ENCODE measurements at places on chromosomes 3 and 15.

GRCh38 chr3:154728285-154728684, 298.3 kb upstream of the GPR149 start:
- no peak for DNase-seq

DNA sequence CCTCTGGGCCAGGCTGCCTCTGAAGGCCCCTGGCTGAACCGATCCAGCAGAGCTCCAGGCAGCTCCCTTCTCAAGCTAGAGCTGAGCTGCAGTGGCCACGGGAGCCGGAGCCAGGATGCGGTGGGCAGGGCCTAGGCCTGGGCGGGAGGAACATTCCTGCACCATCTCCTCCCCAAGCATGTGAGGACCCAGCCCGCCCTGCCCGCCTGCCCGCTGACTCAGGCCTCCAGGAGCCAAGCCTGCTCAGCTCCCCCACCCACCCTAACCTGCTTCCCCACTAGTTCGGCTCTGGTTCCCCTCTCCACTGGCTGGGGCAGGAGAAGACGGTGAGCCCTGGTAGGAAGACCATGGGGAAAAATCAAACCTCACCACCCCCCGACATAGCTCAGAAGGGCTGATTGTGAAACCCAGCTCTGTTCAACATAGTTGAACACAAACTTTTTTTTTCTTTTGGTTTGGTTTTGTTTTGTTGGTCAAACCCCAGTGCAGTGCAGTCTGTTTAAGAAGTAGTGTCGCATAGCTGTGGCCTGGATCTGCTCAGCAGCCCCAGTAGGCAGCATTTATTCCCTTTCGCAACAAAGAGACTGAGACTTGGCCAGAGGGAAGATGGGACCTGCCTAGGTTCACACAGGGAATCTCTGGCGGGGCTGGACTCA, 13.5 kb downstream of the SNX33 start:
- no peak for DNase-seq

- no peak for DNase-seq
Observed at GRCh38 chr3:152113992-152114651, 154.6 kb upstream of the MBNL1 start.

GRCh38 chr3:12869035-12869621, 27.8 kb upstream of the RPL32 start:
- peak; percentile 46 for DNase-seq

DNA sequence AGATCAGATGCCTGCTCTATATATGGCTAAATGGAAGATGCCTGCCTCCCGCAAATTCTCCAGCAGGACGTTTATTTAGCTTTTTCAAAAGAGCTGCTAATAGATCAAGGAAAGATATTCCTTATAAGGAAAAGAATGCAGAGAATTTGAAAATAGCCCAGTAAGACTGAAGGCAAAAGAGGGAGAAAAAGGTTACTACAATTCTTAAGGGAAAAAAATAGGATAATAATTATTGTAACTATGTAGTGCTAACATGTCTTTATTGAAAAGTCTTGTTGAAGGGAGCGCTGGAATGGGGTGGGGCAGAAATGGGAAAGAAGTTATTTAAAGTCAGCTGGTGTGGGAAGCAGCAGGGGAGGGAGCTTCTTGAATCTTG, 2.9 kb downstream of the TPM1 start:
- DNase-seq: no peak

- DNase-seq: no peak
Observed at GRCh38 chr3:120640231-120640630, 41.8 kb downstream of the HGD start.

- DNase-seq: peak; percentile 34
Observed at GRCh38 chr3:37163262-37164015, 10.9 kb downstream of the LRRFIP2 start.

DNA sequence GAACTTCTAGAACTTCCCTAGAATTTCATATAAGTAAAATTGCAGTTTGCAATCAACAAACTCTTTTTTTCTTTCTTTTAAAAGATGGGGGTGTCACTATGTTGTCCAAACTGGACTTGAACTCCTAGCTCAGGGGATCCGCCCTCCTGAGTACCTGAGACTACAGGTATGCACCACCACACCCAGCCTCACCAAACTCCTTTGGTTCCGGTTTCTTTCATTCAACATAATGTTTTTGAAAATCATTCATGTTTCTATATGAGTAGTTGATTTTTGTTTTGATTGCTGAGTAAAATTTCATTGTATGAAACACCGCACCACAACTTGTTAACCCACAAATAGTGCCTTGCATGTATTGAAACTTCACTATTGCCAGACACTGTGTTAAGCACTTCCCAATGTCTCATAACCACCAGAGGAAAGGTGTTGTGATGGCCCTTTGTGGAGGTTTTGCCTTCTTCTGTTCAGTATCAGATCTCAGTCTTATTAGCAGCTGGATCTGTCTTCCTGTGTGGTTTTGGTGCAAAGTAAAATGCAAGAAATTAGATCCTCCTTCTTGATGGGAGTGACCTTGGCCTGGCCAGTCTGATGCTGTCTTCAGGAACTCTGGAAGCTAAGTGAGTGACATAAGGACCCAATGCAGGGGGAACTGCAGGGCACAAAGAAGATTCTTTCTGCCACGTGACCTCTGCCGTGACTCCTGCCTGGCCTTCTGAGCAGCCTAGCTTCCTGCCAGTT, 78.8 kb upstream of the UBE2E1 start:
- DNase-seq: no peak

- no peak for DNase-seq
Observed at GRCh38 chr3:17967111-17967510, 224.7 kb upstream of the TBC1D5 start.

DNA sequence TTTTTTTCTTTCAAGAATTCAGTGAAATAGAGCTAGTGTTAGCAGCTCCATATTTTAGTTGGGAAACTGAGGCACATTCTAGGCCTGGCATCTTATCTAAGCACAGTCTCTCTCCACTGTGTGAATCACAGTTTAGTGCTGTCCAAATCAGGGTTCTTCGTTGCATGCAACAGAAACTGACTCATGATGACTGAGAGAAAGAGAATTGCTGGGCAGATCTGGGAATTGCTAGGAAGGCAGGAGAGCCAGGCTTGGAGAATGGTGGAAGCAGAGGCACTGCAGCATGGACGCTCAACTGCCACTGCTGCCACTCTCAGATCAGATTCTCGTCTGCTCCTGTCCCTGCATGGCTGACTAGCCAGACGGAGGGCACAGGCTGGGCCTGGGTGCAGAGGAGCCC, 40.7 kb upstream of the CHST2 start:
- DNase-seq: no peak

DNA sequence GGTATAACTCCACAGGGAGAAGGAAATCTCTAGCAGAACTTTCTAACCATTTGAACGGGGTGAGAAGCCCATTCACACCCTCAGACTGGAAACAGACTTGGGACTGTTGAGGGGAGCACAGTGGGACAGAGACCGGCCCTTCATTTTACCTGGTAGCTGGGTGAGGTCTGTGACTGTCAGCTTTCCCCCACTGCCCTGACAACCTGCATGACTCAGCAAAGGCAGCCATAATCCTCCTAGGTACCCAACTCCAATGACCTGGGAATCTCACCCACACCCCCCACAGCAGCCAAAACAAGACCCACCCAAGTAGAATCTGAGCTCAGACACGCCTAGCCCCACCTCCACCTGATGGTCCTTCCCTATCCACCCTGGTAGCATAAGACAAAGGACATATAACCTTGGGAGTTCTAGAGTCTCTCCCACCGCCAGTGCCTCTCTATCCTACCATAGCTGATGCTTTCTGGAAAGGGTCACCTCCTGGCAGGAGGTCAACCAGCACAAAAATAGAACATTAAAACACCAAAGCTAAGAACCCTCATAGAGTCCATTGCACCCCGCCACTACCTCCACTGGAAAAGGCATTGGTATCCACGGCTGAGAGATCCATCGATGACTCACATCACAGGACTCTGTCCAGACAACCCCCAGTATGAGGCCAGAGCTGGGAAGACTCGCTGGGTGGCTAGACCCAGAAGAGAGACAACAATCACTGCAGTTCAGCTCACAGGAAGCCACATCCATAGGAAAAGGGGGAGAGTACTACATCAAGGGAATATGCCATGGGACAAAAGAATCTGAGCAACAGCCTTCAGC, 28.0 kb downstream of the SENP7 start:
- DNase-seq: no peak

GRCh38 chr3:47034868-47035489, 55.5 kb downstream of the NBEAL2 start:
- DNase-seq: no peak

- no peak for DNase-seq
Observed at GRCh38 chr3:108008931-108009639, 81.7 kb downstream of the CD47 start.

DNA sequence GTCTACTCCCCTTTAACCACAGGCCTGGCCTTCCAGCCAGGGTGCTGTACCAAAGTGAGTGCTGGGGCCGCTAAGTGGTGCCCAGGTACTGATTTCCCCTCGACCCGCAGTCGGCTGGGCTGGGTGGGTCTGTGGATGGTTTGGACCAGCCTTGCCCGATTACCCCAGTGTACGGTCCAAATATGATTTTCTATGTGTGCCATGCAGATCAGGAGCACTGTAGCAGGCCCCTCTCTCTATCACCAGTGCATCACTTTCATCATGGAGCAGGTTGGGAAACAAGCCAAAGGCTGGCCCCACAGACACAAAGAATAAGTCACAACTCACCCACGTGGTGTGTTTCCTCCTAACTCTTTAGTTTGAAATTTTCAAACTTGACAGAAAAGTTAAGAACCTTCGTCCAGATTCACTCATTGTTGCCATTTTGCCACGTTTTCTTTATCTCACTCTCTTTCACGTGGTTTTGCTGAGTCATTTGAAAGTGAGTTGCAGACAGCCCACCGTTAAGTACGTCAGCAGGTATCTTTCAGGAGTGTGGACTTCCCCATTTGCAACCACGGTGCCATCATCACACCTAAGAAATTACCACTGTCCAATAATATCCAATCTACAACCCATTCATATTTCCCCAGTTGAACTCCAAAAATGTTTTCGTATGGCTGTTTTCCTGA, 37.0 kb downstream of the ZNF710 start:
- DNase-seq: peak; percentile 47

- peak; percentile 73 for DNase-seq
Observed at GRCh38 chr3:194344012-194344411, 7.1 kb downstream of the CPN2 start.

DNA sequence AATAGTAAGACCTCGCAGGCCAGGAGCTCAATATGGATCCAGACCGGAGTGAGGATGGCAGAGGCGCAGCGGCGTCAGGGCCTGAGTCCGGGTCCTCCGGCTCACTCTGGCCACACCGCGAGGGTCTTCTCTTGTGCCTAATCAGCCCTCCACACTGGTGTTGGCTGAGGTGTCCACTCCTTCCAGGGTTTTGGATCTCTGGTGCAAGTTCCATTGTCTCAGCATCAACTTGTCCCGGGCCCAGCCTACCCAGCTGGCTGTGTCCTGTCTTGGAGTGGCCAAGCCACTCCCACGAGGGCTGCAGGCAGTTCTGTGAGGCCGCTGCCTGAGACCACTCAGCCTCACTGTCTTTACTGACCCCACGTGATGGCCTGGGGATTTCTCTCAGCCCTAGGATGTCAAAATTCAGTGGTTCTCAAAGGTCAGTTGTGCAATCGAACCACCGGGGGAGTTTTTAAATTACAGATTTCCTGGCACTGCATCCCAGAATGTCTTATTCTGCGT, 12.6 kb upstream of the GOLGA6L7 start:
- no peak for DNase-seq

DNA sequence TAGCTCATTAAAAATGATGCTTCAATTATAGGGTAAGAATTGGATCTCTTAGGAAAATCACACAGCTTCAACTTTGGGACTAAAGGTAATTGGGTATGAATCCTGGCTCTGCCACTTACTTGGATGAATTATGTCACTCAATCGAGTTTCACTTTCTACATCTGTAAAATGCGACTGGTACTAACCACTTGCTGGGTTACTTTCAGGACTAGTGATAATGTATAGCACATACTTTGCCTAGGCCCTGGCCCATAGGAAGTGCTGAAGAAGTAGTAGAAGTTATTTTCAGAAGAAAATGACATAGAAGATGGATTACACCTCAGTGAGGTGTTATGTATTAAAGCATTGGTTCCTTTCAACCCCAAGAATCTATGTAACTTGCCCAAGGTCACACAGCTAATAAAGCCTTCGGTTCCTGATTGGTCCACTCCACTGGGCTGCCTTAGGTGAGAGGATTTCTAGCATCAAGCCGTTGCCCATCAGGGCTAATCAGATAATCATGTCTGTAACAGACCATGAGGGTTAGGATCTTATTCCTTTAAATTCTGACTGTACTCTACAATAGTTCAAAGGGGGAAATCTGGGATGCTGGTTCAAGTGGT, 29.4 kb upstream of the AP4E1 start:
- peak; percentile 38 for DNase-seq

GRCh38 chr3:181899702-181900101, 188.0 kb downstream of the SOX2 start:
- no peak for DNase-seq

GRCh38 chr3:24086206-24086605, 141.1 kb downstream of the NR1D2 start:
- no peak for DNase-seq

DNA sequence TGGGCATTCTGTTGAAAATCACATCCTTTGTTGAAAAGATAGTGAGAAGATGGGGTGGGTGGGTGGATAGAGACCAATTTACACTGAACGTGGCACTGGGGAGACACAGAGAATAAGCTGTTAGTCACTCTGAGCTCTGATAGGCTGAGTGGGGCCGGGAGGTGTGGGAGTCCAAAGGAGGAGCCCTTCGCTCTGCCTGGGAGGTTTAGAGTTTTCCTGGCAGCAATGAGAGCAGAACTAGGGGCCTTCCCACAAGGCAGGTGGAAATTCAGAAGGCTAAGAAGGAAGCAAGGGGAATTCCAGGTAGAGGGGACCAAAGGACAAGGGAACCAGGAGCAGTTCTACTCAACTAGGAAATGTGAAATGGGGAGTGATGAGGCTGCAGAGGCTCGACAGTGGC, 272.7 kb downstream of the RPLP1 start:
- no peak for DNase-seq

- DNase-seq: no peak
Observed at GRCh38 chr3:127065561-127066290, 82.8 kb downstream of the PLXNA1 start.

- DNase-seq: no peak
Observed at GRCh38 chr15:88756521-88756920, 46.7 kb upstream of the ACAN start.

GRCh38 chr3:148625095-148625736, 72.5 kb upstream of the AGTR1 start:
- no peak for DNase-seq

DNA sequence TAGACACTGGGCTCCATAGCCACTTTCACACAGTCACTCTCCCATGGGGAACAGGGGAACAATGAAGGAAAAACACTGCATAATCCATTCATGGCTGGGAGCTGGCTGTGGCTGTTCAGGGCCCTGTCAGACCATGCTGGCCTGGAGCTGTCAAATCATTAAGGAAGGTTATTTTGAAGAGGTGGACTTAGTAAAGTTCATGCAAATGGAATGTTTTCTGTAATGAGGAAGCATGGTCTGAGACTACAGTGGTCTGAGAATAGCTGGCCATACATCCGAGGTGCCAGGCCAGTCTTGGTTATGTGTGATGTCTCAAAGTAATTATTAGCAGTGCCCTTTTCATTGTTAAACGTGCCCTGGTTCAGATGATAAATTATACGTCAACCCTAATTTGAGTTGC, 117.1 kb upstream of the MRPS22 start:
- no peak for DNase-seq

GRCh38 chr15:70237626-70238025, 139.9 kb upstream of the TLE3 start:
- no peak for DNase-seq

- no peak for DNase-seq
Observed at GRCh38 chr3:110624576-110624975, 447.0 kb upstream of the NECTIN3 start.

GRCh38 chr15:84681831-84682230, 23.8 kb upstream of the NMB start:
- peak; percentile 71 for DNase-seq

All from activated CD4-positive, alpha-beta memory T cell treated with anti-CD3 and anti-CD28 coated beads, Interleukin-2, amount 10 ng/mL, durations not matched to agents 7 days and 5 days (primary cell).